Hematopoietic multipotent progenitor cell treated with erythropoietin and hydrocortisone succinate and interleukin-3 and kit ligand, for 17 days (in vitro differentiated cells): ENCODE measurements at places on chromosomes 2 and 18.
A peak's percentile ranks its signal among the peaks of the same experiment; 100 is the strongest.

DNA sequence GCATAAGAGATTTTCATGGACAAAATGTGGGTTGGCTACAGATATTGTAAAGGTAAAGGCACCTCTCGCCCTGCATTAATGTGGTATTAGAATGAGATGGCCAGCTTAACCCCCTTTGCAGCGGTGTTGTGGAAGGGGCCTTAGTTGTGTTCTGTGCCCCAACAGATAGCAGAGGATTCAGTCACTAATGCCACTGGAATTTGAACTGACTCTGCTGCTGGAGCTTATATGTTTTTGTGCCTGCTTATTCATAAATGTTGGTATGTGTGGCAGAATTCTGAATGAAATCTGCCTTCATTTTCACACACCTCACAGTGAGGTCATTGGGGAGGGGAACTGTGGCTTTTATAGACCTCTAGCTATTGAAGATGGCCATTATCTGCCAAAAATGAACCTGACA, 90.7 kb upstream of the ITGA6 start:
- no peak for DNase-seq

GRCh38 chr2:238793306-238793705, 54.6 kb upstream of the TWIST2 start:
- no peak for DNase-seq

DNA sequence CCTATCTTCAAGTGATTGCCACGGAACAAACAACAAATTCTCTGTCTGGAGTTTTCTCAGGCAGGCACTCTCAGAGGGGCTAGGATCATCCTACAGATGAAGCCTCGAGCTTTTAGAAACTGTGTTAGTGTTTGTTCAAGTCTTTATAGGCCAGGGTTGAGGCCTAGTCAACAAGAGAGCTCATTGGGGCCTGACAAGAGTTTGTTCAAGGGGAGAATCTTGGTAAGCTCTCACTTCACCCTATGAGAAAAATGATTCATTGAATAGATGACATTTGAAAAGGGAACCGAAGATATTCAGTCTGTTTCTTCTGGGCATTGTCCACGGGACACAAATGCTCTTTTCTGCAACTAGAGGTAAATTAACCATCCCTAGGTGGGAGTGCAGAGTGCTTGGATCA, 476.9 kb downstream of the PTPRM start:
- DNase-seq = no peak

GRCh38 chr2:164456619-164457018, 164.7 kb downstream of the GRB14 start:
- DNase-seq = no peak

- DNase-seq = no peak
Measured at GRCh38 chr2:64052463-64053241, 33.4 kb upstream of the VPS54 start.

GRCh38 chr2:33204945-33205344, 258.2 kb downstream of the LTBP1 start:
- no peak for DNase-seq

DNA sequence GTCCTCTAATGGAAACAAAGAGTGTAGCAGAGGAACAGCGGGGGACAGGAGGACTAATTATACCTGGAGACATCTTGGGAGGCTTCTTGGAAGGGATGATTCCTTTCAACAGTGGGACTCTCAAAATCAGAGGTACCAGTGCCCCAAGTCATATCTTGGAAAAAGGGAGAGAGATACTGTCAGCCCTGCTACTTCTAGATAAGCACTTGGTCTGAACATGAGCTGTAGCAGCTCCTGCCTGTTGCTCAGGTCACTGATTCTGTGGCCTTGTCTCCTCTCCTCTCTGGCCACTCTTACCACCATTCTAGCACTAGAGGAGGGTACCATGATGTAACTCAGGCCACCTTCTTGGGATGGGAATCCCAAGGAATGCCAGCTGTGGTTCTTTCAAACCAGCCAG, 54.5 kb downstream of the MFSD6 start:
- DNase-seq = peak; percentile 64

GRCh38 chr18:61531182-61531581, 198.0 kb downstream of the CDH20 start:
- no peak for DNase-seq

DNA sequence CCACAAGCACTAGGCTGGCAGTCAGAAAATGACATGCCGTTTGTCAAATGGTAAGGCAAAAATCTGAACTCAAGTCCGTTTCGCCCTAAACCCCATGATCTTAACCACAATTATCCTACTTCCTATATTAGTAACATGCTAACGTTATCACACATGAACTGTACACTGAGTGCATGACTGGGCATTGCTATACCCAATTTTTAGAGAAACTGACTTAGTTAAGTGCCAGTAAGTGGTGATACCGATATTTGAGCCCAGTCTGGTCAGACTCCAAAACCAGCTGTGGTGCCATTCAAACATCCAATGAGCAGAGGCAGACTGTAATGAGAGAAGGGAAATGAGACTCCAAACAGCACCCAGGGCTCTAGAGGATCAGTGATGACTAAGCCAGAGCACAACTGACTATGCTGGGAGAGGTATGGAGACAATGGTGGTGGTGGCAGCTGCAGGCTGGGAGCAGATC, 311.7 kb upstream of the PKDCC start:
- no peak for DNase-seq

DNA sequence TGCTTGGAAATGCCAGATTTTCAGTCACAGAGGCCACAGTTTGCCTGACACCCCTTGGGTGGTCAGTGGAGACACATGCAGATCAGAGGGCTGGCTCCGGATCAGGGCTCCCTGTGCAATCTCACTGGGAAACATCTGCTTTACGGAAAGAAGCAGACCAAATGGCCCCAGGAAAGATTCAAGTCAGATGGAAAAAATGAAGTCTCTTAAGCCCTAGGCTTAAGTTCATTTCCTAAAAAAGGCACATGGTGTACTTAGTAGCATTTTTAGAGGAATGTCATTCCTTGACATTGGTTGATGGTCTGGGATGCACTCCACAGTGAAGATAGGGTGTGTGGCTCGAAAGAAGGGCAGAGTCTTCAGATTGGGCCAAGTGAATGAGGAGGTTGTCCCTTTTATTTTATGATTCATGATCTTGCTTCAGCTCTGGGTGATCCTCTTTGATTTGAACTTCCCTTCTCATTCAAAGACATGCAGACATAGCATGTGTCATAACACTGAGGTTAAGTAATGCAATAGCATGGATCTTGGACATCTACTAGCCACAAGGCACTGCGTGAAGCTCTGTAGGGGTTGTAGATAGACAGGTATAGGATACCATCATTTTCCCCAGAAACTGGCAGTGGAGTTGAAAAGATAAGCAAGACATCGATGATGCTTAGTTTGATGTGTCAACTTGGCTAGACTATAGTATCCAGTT, 56.5 kb downstream of the KCNE4 start:
- DNase-seq = no peak

- DNase-seq = no peak
Measured at GRCh38 chr2:95333056-95333455, 35.9 kb downstream of the KCNIP3 start.

DNA sequence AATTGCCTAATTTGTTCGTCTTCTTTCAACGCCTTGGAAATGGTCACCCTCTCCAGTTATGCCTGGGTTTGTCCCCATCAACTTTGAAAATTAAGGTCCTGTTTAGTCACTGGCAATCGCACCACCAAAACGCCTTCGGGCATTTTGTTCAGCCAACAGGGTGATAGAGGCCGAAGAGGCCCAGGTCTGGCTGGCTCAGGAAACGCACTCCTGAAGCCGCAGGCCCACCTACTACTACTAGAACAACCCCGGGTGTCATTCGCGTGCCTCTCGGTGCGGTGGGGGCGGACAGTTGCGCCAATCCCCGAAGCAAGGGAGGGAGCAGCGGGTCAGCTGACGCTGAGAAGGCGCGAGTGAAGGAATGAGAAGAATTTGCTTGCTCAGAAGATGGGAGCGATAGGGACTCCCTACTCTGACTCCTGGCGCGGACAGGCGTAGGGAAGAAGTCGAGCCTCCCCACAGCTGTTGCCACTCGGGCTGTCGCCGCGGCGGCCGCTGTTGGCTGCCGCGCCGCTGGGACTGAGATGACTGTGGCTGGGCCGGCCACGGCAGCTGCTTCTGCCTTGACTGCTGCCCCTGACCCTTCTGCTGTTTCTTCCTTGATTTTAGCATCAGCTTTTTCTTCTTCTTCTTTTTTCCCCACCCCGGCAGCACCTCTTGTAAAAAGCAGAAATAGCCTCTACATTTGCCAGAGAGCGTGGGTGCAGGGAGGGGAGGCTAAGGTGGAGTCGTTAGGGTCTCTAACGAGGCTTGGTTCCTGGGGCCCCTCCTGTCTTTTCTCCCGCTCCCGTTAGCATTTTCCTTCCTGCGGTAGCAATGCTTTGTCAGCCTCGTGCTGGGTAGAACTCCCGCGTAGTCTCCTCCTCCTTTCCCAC, 387.6 kb downstream of the FIGN start:
- no peak for DNase-seq
